ENCODE measurements at places on chromosomes 16 and 17.

GRCh38 chr16:27374804-27375425 lies 27.1 kb upstream of the IL21R start:
- no peak for DNase-seq

DNA sequence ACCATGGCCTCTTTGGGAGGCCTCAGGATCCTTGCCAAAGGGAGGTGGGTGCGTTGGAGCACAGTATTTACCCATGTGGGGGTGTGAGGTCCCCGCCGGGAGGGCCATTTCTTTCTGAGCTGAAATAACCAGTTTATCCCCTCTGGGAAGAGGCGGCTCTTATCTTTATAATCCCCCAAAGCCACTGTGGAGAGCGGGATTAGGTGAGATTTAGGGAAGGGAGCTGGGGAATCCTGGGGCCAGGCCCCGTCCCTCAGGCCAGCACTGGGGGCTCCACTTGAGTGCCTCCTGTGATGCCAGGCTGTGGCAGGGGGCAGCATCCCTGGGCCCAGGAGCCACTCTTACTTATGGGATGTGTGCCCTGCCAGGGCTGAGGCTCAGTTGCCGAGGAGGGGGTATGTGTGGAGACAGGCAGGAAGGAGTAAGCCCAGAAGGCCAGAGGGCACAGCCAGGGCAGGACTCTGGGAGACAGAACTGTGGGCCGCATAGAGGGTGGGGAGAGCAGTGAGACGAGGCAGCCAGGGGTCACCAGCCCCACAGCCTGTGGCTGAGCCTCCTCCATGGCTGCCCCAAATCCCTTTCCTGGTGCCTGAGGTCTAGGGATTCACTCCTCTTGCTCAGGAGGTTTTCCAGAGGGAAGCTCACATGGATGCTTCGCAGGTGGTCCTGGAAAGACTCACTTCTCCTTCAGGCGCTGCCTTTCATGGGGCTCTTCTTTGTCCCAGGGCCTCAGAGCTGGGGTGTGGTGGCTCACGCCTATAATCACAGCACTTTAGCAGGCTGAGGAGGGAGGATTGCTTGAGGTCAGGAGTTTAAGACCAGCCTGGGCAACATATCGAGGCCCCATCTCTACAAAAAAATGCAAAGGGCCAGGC lies 25.0 kb downstream of the TMEM94 start:
- no peak for DNase-seq

DNA sequence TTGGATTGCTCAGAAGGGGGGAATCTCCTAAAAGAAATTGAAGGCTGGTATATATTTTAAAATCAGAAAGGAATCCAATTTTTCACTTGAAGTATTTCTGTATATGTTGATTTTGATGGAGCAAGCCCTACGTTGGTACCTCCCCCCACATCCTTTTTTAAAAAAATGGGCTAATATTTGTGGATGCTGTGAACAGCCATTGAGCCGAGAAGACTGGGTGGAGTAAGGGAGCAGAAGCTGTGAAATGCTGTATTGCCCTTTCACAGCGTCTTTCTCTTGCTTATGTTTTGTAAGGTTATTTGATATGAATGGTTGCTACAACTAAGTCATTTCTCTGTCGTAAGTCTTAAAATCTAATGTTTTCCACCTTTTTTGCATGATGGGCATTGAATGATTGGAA lies 2.3 kb downstream of the PAFAH1B1 start:
- no peak for DNase-seq

DNA sequence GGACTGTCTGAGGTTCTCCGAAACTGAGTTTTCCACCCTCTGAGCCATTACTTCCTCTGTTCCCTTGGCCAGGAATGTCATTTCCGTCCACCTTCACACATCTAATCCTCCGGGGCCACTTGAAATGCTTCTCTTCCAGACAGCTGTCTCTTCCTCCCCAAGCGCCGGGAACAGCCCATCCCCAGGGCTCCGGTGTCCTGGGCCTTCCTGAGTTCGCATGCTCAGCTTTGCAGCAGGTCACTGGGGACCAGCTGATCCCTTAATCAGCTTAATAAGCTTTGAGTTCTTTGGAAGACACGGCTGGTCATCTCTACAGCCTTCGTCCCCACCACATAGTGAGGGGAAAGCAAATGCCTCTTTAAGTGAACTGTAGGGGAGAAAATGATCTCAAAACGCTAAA lies 123.4 kb downstream of the DYNLRB2 start:
- DNase-seq, result no peak

DNA sequence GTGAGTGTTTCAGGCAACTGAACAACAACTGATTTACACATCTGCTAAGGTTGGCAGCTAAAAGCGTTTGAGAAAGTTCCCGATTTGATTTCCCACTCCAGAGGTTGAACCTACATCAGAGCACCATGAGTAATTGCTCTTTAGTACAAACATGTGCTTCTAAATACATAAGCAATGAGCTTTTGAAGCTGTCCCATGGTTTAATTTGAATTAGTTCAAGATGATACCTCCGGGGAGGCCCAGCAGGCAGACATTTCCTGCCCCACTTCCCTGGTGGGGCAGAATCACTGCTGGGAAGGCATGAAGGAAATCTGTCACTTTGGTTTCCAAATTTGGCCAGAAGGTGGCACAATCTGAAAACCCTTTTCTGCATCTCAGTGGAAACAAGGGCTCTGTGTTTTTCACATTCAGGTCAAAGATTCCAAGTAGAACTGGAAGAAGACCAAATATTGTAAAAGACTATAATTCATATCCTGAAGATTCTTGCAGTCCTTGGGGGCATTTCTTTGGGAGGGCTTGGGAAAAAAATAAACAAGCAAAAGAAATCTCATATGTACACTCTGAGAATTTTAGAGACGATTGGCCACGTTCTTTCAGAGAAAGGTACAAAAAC lies 176.2 kb upstream of the FAM20A start:
- peak; percentile 42 for DNase-seq

DNA sequence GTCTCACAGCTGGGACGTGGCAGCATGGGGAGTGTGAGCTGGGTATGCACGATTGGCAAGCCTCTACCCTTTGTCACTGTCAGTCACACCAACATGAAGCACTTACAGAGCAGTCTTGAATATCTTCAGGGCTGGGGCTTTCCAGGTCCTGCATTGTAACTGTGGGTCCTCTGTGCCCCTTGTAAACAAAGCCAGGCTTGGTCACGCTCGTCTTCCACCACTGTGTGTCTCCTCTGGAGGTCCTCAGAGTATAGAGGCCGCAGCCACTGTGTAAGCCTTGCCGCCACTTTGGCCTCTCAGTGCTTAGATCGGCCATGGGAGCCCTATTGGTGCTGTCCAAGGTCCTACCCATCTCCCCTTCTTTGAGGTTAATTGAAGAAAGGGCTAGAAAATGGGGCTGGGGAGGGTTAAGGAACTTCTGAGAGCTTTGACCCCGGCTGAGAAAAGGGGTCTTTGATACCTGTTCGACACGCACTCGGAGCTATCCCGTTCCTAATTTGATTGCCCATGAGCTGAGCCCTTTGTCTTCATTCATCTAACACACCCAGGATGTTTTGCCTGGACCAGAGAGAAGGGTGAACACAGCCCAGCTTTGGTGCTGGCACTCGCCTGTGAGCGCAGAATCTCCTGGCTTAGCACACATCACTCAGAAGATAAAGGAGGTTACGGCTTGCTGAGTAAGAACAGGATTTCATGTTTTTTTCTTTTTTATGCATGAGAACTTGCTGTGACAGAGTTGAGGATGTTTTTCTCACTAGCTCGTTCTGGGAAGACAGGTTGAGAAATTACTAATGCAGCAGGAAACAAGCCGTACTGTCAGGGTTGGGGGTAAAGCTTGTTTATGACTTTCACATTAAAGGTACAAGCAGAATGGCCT lies 267.9 kb downstream of the CPPED1 start:
- no peak for DNase-seq

GRCh38 chr16:2206780-2207433 lies 1.7 kb downstream of the MLST8 start:
- DNase-seq, result no peak

DNA sequence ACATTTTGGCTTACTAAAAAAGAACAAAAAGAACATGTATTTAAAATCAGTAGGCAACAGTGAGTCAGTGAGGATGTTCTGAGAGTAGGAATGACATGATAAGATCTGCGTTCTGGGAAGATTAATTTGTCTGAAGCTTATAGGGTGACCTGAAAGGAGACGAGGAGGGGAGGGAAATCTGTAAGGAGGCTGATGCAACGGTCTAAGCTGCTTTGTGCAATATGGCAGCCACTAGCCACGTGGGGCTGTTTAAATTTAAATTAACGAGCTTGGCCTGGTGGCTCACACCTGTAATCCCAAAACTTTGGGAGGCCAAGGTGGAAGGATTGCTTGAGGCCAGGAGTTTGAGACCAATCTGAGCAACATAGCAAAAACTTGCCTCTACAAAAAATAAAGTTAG lies 181.6 kb upstream of the CACNG3 start:
- no peak for DNase-seq

- no peak for DNase-seq
Measured at GRCh38 chr16:4891097-4891885, 44.0 kb downstream of the UBN1 start.

- no peak for DNase-seq
Measured at GRCh38 chr17:14294876-14295275, 6.0 kb upstream of the HS3ST3B1 start.

DNA sequence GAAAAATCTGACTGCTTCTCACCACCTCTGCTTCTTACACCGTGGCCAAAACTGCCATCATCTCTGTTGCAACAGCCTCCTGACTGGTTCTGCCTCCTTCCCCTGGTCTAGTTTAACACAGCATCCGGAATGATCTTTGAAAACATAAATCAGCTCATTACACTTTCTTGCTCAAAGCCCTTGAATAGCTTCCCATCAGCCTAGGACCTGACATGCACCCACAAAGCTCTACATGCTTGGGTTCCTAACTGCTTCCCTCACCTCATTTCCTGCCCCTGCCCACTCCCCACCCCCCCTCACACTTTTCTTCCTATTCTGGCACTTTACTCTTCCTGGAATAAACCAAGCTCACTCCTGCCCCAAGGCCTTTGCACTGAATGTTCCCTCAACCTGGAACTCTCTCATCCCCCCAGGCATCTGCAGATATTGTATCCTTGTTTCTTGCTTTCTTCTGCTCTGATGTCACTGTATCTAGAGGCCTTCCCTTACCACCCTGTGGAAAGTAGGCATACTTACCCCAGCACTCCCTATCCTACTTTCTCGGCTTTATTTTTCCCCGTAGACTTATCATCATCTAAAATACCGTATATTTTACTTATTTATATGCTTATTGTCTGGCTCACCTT lies 112.4 kb downstream of the FTO start:
- no peak for DNase-seq

GRCh38 chr17:69269131-69269998 lies 40.7 kb upstream of the ABCA10 start:
- no peak for DNase-seq

GRCh38 chr17:16297367-16298139 lies 55.7 kb downstream of the CENPV start:
- DNase-seq, result no peak

DNA sequence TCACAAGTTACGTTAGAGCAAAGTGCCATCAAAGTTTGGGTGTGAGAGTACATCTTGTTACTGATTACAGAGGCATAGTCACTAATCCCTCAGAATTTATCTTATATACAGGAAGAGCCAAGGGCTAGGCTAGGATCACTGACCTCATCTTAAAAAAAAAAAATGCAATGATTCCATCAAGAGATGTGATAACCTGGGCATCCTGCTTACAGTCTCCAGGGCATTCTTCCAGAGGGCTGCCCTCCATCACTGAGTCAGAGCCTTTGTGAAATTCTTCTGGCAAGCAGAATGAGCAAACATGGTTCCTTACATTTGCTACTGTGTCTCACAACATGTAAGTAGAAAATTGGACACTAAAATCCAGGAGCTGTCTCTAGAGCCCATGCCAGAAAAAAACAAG lies 410.6 kb downstream of the ZFHX3 start:
- no peak for DNase-seq

DNA sequence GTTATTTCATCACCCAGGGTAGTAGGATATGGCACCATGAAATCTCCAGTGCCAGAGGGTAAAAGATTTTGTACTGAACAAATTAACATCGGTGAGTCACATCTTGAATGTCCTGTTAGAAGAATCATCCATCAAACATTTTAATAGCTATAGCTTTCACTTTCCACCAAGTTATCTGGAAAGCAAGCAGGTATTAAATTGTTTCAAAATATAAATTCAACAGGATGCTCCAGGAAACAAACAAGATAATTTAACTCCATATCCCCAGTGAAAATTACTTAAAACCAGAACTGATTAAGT lies 2.4 kb downstream of the VEZF1 start:
- no peak for DNase-seq

GRCh38 chr17:42347198-42347597 lies 41.0 kb downstream of the STAT3 start:
- no peak for DNase-seq

All from NCI-H1105 treated with DMSO at 0.1 percent for 48 hours (cell line).